Lower leg skin (tissue), 4 donors: ENCODE measurements at places on chromosomes 13 and 19.

GRCh38 chr19:2578901-2579677 lies 103.2 kb downstream of the GADD45B start:
- DNase-seq, result peak; percentile 97

DNA sequence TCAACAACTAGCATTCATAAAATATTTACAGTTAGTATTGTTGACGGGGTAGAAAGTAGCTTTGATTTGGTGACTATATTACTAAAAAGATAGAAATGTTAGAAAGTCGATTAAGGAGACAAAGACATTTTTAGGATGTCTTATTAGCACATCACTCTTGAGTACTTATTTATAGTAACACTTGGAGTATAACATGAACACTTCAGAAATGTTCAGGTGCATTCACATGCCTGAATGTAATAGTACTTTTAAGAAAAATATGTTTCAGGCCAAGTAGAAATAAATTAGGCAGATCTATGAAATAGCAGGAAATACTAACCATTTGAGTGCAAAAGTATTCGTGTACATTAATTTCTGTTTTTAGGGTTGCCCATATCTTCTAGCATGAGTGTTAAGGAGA lies 70.4 kb downstream of the CDK8 start:
- no peak for DNase-seq

DNA sequence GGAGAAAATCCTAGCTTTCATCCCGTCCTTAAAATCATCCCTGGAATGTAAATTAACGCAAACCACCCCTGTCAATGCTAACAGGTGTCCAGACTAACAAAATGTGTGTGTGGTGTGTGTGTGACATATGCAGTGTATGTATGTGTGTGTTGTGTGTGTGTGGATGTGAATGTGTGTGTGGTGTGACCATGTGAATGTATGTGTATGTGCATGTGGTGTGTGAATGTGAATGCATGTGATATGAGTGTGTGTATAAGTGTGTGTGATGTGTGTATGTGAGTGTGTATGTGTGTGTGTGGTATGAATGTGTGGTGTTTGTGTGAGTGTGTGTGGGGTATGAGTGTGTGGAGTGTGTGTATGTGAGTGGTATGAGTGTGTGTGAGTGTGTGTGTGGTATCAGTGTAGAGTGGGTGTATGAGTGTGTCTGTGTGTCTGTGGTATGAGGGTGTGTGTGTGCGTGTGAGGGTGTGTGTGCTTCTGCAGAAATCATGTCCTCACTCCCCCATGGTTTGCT lies 190.8 kb downstream of the TEX29 start:
- no peak for DNase-seq

DNA sequence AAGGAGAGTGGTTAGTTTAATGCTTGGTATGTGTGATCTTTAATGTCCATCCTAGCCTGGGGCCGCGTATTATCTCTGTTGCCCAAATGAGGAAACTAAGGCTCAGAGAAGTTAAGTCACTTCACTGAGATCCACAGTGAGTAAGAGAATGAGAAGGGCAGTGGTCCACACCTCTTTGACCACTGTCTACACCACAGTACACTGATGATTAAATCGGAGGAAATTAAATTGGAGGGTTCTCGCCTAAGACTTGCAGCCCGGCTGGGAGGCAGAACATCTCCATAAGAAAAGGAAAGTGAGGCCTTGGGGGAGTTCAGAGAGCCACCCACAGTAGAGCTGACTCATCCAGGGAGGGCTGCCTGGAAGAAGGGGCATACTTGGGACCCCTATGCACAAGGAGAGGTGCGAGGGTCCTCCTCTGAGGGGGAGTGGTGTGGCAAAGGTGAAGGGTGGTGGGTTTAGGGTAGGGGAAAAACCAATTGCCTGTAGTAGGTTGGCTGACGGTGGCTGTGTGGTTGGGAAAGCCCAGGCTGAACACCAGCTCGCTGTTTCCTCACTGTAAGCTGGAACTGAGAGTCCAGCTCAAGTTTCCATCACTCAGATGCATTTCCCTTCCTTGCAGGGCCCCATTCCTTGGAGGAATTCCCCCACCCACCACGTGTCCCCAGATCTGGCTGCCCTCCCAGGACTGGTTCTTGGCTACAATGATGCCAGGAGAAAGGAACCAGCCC lies 15.0 kb upstream of the DHRS12 start:
- no peak for DNase-seq

DNA sequence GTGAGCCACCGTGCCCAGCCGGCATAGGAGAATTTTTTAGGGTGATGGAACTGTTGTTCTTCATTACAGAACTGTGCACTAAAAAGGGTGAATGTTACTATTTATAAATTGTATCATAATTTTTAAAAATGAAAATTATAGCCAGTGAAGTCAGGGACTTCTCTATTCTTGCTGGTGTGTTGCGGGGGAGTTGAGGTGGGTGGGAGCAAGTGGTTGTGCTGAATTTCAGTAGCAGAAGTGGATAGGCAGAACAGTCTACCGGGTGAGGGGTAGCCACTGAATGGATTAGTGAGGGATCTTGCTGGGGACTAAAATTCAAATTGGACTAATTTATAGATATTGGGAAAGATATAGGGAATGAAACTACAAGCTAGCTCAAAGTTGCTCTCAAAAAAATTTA lies 74.0 kb downstream of the CAB39L start:
- no peak for DNase-seq
